ENCODE measurements at places on chromosomes 1 and 21. TPM values are rescaled to one million over a fixed set of nuclear protein-coding genes. Genes with fewer than 3 reads are reported as not detected.

- no peak for DNase-seq
Observed at GRCh38 chr1:55937840-55938375, 641.5 kb downstream of the PLPP3 start.

DIO1 gene
- polyA plus RNA-seq, result not detected

GRCh38 chr1:85049735-85050166, 1.5 kb upstream of the MCOLN3 start:
- DNase-seq, result no peak

- DNase-seq, result no peak
Observed at GRCh38 chr1:11720525-11720924, 15.4 kb upstream of the AGTRAP start.

- DNase-seq, result no peak
Observed at GRCh38 chr1:159856576-159856975, 5.9 kb downstream of the VSIG8 start.

- DNase-seq, result no peak
Observed at GRCh38 chr1:241271427-241271826, 85.6 kb downstream of the RGS7 start.

DNM3 gene
- 0.34 TPM for polyA plus RNA-seq

DNA sequence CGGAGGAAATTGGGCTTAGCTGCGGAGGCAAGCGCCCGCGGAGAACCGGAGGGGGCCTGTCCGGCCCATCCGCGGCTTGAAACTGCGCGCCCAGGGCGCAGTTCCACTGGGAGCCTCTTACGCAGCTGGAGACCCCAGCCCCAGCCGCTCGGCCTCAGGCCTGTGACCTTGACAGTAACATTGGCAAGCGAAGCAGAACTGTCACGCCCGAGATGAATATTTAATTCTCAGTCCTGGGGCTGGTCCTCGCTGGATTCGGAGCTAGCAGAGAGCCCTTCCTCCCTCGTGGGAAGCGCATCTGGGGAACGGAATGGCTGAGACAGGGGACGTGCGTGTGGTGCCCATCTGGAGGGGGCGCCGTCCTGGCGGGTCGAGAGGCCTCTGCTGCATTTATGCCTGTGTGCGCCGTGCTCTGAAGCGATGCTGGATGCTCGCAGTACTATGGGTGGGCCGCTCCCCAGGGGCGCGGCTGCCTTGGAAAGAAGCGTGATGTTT, 928 bp downstream of the SLC6A17 start:
- no peak for DNase-seq

DYNLT4 gene
- not detected for polyA plus RNA-seq

DNA sequence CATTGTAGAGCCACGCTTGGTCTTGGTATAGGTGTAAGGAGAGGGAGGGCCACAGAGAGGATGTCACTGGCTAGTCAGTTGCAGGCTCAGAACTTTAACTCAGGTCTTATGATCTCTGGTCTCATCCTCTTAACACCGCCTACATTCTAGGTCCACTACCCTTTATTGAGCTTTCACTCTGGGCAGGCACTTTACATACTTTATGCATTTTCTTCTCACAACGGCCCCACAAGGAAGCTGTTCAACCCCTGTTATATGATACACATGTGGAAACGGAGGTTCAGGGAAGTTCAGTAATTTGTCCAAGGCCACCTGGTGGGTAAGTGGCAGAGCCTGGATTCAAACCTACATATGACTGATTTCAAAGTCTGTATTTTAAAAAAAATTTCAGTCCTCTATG, 25.3 kb upstream of the RCAN3 start:
- no peak for DNase-seq

EXO1 gene
- polyA plus RNA-seq, result 19.7 TPM

- DNase-seq, result no peak
Observed at GRCh38 chr1:111976332-111976731, 13.1 kb downstream of the KCND3 start.

DNA sequence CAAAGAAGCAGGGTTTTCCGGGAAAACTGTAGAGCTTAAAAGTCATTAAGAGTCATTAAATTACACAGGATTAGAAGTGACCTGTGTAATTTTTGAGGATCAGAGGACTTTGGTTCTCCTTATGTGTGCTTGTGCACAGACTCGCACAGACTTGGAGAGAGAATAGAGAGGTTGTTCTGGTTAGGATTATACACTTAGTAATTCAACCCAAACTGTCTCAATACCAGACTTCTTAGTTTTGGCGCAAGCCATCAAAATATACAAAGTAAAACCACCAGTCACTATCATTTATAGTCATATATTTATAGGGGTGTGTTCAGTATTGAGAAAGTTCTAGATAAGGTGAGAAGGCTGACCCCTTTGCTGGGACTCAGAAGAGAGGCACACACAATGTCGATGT, 112.3 kb downstream of the HLX start:
- DNase-seq, result no peak

C1orf226 gene
- polyA plus RNA-seq, result 0.33 TPM

Measured in A549 (cell line).